ENCODE measurements at places on chromosomes 2 and 18.

GRCh38 chr2:150207979-150208378 is 279.5 kb downstream of the RND3 start:
- no peak for DNase-seq

GRCh38 chr2:57107353-57107752 is 923.6 kb downstream of the CCDC85A start:
- DNase-seq: no peak

DNA sequence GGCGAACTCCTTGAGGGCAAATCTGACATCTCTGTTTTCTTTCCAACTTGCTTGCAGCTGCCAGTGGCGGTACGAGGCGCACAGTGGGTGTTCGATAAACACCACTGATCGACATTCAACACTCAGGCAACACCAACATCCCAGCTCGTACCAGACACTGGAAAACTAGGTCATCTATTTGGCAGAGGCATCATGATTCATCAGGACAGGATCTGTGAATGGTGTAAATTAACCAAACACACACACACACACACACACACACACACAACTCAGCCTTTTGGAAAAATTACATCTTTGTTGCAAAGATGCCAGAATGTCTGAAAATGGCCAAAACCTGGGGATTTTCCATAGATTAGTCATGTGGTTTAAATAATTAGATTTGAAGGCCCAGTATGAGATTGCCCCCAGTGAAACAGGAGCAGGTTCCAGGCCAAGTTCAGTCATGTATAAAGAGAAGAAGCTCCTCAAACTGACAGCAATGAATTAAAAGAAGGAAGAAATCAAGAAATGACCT is 150.5 kb upstream of the NCKAP5 start:
- DNase-seq: peak; percentile 72

DNA sequence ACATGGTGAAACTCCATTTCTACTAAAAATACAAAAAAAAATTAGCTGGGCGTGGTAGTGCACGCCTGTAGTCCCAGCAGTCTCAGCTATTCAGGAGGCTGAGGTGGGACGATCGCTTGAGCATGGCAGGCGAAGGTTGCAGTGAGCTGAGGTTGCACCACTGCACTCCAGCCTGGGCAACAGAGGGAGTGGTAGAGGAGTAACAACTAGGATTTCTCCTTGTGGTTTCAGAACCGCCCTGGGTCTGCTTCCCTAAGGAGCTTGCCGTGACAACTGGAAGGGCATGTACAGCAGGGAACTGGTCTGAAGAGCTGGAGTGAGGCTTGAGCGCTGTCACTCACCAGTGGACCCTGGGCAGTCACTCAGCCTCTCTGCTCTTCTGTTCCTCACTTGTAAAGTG is 29.1 kb downstream of the REEP1 start:
- DNase-seq: no peak

DNA sequence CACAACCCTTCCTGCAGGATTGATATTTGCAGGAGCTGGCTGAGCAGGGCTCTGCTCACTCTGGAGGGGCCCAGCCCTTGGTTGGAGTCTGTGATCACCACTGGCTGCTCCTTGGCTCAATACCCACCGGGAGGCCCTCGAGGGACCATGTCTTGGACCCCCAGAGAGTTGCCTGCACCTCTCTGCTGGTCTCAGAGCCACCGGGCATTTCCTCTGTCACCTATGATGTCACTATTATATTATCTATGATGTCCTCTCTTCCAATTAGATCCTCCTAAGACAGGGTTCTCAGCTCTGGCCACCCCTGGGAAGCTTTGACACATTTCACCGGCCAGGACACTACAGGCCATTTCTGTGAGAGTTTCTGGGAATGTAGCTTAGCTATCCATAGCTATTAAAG is 113.1 kb downstream of the PDCL3 start:
- no peak for DNase-seq

DNA sequence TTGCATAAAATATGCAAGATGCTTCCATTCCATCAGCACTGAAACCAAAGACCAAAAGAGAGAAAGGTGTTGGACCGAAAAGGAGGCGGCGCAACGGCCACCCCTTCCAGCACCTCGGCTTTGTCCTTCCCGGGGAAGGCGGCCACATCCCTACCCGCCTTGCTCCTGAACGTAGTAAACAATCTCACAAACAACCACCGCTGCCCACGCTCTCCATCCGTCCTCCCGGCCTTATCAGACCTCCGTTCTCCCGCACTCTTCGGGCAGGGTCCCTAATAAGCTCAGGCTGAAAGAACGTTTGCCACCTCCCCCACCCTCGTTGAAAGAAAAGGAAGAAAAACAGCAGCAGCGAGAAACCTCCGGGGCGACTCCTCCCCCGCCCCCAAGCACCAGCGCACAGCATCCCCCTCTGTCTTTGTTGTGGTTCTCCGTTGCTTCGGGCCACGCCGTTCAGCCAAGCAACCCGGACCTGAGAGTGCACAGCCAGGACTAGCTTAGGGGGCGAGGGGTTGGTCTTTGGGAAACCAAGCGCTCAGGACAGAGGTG is 4.4 kb downstream of the EVX2 start:
- no peak for DNase-seq

- peak; percentile 90 for DNase-seq
Measured at GRCh38 chr2:176637486-176638166, 368.4 kb downstream of the MTX2 start.

- DNase-seq: no peak
Measured at GRCh38 chr2:64609942-64610281, 43.8 kb downstream of the SERTAD2 start.

- DNase-seq: no peak
Measured at GRCh38 chr2:178499640-178500039, 19.4 kb downstream of the PLEKHA3 start.

- no peak for DNase-seq
Measured at GRCh38 chr2:215427585-215427984, 8.3 kb downstream of the FN1 start.

DNA sequence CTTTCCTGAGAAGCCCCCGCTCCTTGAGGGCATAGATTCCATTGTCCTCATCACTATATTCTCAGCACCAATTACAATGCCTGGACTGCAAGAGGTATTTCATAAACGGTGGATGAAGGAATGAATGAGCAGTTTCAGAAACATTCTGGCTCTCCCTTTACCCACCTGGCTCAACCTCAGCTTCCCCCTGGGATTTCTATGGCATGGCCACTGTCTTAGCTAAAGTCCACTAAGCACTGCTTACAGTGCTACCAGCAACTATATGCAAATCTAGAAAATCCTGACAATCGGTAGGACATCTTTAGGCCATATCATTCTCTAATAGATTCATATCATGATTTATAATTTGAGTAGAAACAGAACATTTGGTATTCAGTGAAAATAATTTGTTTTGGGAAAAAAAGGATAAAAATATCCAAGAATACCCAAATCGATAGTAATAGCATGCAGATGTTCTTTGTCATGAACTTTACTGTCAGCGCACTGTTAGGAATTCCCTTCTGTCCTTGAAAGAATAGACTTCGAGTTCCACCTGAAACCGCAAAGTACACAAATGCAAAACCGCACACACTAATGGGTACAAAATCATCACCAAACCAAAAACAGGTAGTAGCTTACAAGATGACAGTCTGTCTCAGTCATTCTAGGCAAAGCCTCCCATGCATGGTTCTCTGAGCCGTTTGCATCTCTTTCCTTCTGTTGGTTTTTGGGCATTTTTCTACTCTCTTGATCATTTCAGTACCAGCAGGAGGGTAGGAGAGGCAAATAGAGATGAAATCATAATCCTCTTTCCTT is 303.6 kb upstream of the ID2 start:
- no peak for DNase-seq

GRCh38 chr2:114553027-114553426 is 110.6 kb downstream of the DPP10 start:
- no peak for DNase-seq

DNA sequence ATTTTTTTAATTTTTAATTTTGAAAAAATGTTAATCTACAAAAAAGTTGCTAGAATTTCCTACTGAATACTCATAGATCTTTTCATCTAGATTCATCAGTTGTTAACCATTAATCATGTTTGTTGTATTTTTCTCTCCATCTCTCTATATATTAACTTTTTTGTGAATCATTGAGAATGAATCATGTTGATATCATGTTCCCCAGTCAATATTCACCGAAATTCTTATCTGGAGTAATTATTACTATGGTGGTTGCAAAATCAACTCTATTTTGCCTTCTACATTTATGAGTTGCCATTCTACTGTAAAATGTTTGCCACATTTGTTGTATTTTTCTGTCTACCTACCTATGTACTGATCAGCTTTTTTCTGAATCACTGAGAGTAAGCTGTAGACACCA is 154.0 kb downstream of the SPP2 start:
- DNase-seq: no peak

- DNase-seq: no peak
Measured at GRCh38 chr2:218858671-218859555, 692 bp upstream of the WNT6 start.

DNA sequence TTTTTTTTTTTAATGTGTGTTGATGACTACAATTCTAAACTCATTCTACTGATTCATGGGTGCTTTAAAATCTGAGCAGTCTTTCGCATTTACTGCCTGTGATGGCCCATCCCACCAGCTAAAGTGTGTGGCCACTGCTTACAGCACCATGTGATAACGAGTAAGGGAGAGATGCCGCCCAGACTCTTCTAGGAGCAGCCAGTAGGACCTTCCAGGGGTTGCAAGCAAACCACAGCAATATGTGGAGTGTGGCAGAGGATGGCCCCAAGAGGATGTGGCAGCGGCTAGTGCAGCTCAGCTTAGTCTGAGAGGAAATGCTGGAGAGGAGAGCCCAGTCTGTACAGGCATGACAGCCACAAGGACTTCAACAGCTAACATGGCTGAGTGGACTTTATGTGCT is 14.9 kb downstream of the IL1B start:
- DNase-seq: no peak

DNA sequence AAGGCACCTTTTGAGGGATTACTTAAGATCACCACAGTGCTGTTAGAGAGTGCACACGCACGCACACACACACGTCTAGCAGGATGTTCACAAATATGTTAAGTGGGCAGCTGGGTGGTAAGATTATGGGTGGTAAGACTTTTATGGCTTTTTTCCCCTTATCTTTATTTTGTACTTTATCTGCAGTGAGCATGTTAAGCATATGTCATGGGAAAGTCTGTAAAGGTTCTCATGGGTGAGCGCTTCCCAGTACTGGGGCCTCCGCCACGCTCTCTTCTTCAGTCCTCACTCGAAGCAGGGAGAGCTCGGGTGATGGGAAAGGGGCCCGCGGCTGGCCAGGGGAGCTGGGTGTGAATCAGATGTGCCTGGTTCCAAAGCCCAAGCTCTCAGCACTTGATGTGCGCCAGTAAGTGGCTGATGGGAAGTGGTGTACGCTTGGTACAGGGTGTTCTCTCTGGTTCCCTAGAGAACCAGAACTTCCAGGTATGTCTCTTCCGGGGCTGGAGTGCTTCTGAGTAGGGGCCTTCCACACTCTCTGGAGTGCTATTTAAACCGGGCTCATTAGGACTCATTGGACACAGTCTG is 83.9 kb upstream of the YWHAQ start:
- no peak for DNase-seq

DNA sequence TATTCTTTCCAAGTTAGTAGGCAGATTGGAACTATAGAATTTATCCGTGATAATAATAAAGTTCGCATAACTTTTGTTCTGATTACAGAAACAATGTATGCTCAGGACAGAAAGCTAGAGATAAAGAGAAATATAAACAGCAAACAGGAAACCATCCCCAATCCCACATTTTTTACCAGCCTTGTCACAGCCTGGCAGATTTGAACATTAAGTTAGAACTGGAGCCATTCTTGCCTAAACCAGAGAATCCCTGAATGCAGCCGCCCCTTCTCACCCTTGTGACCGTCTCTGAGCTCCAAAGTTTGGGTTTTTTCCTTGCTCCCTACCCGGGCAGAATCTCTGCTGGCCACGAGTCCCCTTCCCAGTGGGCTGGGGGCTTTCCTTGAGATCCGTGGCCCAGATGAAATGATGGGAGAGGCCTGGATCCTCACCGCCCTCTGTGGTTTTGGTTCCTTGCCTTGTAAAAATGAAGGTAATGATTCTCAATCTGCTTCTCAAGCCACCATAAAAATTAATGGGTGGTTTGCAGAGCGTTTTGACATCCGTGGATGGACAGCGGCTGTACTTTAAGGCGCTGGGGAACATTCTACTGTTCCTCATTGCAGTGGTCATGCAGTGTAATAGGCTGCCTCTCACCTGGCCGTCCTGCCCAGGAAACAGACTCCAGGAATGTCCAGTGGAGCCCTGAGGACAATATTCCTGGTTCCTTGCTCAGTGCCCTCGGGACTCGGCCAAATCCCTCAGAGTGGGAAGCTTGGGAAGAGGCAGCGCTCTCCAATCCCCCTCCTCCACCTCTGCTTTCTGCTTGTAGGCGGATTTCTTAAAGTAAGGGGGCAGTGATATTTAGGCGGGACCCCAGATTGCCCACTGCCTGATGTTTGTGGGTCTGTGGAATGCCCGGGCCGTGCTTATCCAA is 1.6 kb downstream of the SH3BP4 start:
- DNase-seq: peak; percentile 43

- DNase-seq: no peak
Measured at GRCh38 chr2:172248381-172248780, 145.7 kb upstream of the DLX2 start.

DNA sequence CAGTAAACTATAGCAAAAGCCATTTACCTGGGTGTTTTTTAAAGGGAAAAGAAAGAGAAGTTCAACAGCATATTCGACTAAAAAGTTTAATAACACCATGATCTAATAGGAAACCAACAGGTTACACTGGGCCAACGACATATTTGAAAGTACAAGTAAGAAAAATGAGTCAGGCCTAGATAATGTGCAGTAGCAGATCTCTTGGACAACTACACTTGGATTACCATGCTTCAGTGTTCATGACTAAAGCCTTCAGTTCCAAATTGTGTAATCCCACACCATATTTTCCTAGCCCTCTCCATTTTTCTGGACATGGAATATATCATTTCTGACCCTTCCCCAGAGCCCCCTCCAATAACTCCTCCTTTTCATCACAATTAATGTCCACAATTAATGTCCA is 39.1 kb upstream of the FIGN start:
- DNase-seq: peak; percentile 82

DNA sequence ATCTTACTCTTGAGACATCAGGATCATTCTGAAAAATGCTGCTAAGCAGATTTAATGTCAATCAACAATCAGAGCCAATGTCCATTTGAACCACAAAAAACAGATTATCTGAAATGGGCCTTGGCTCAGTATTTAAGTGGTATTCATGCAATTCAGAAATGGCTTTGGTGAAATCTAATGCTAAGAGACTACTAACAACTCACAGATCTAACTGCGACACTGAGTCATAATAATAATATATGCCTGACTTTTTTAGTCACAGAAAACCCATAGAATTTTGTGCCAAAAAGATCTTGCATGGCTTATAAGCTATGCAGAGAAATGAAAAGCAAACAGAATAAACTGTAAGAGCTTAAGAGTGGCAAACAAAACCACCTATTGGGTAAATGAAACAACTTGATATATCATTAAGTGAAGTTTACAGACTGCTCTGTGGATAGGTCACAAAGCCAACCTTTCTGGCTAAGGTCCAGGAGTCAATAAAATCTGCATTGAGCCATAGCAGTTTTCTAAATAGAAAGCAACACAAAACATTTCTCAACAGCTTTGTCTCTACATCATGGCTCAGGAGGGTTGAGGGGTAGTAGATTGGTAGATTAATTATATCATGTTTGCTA is 234.3 kb downstream of the LRATD1 start:
- DNase-seq: no peak
